ENCODE measurements at places on chromosomes 6 and 20.
A peak's percentile ranks its signal among the peaks of the same experiment; 100 is the strongest.

DNA sequence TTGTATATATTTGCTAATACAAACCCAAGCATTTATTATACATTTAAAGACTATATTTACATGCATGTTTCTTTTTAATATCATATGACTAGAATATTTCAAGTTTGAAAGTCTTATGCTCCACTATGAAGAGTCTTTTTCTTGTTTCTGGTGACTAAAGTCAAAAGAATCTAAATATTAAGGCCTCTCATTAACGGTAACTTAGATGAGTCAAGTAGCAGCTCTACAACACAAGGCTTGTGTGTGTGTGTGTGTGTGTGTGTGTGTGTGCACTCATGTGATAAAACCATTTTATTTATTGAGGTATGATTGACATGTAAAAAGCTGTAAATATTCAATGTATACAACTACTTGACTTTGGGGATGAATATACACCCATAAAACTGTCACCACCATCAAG lies 275.6 kb downstream of the TFAP2B start:
- H3K27ac ChIP-seq: no peak overlapping the region
- no peaks in the 10 kb centered on the region for H3K4me1 ChIP-seq
- H3K36me3 ChIP-seq: no peaks in the 10 kb centered on the region
- no peaks in the 10 kb centered on the region for H3K27me3 ChIP-seq

DNA sequence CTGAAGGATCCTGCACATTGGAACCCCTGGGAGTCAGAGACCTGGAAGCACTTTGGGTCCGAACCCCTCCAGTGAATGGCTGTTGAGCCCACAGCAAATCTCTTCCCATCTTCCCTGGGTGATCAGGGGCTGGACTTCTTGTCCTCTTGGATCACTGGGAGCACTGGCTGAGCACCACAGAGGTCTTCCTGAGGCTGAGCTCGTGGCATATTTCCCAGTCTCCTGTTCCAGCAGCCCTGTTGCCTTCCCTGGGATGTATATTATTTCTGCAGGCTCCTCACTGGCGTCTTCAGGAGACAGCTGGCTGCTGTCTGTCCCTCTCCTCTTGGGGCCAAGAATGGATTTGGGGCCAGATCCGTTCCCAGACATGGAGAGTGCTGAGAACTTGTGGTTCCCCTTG lies 43.4 kb downstream of the PTK7 start:
- H3K4me3 ChIP-seq: no peak overlapping the region
- no peaks in the 10 kb centered on the region for H3K36me3 ChIP-seq
- no peak for DNase-seq
- no peak overlapping the region for H3K27ac ChIP-seq

DNA sequence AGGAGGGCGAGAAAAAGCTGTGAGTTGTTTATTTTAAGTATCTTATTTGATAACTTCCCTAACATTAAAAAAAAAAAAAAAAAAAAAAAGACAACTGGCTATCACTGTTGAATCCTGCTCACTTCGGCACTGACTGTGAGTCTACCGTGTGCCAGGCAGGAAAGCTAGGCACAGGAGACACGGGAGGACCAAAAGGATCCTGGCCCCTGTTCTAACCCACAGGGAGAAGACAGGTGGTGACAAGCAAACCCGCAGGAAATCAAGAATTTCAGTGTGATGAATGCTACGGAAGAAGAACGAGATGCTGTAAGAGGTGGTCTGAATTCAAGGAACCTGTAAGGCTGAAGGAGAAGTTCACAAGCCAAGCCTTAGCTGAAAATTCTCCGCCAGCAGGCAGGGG lies 94.7 kb upstream of the NFATC2 start:
- H3K27ac ChIP-seq: no peak overlapping the region
- H3K36me3 ChIP-seq: no peaks in the 10 kb centered on the region
- no peak overlapping the region for H3K4me3 ChIP-seq
- DNase-seq: no peak
- H3K4me1 ChIP-seq: peaks cover under 1% of the 10 kb centered on the region

DNA sequence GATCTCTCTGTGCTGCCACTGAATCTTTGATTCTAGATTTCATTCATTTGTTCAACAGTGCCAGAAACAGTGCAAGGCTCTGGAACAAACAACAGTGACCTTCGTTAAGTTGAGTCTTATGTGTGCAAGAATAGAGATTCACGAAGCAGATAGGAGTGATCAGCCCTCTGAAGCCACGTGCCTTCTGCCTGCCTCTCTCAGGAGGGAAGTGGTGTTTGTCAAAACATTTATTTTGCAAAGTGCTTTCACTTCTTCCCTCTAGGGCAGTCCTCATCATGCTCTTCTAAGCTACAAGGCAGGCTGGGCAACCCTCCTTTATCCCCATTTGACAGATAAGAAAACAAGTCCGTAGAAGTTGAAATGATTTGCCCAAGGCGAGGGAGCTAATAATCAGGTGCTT lies 204.3 kb downstream of the TFAP2C start:
- no peaks in the 10 kb centered on the region for H3K36me3 ChIP-seq
- DNase-seq: no peak
- no peaks in the 10 kb centered on the region for H3K4me1 ChIP-seq

DNA sequence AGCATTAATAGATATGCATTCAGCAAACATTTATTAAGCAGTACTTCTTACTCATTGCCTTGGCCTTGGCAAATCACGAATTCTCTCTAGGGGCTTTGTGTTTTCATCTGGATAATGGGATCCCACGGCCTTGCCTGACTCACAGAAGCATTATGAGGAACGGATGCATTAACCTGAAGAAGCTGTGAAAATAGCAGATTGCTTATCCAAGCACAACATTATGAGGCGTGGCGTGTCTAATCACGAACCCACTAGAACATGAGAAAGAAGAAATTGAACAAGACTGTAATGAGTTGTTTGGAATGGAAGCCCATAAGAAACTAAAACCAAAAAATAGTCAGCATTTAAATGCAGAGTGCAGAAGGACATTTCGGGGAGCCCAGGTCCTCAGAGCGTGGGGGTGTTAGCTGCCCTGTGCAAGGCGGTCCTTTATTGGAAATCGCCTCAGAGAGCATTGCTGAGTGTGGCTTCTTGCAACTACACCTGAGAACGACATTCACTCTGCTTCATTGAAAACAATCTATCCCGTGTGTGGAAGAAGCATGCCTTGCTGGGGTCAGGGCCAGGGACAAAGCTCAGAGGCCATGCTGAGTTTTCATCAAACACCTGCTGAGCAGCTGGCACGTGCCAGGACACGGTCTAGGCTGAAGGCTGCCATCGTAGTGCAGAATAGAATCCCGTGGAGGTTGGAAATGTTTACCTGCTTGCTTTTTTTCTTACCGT lies 179.9 kb downstream of the ZDHHC14 start:
- no peak overlapping the region for H3K4me3 ChIP-seq
- DNase-seq: no peak
- no peaks in the 10 kb centered on the region for H3K4me1 ChIP-seq
- H3K27ac ChIP-seq: no peak overlapping the region
- H3K36me3 ChIP-seq: no peaks in the 10 kb centered on the region

- no peaks in the 10 kb centered on the region for H3K36me3 ChIP-seq
- no peak overlapping the region for H3K27ac ChIP-seq
- no peak overlapping the region for H3K4me3 ChIP-seq
- no peak for DNase-seq
- H3K27me3 ChIP-seq: no peaks in the 10 kb centered on the region
Measured at GRCh38 chr20:17205084-17205813, 21.6 kb upstream of the PCSK2 start.

DNA sequence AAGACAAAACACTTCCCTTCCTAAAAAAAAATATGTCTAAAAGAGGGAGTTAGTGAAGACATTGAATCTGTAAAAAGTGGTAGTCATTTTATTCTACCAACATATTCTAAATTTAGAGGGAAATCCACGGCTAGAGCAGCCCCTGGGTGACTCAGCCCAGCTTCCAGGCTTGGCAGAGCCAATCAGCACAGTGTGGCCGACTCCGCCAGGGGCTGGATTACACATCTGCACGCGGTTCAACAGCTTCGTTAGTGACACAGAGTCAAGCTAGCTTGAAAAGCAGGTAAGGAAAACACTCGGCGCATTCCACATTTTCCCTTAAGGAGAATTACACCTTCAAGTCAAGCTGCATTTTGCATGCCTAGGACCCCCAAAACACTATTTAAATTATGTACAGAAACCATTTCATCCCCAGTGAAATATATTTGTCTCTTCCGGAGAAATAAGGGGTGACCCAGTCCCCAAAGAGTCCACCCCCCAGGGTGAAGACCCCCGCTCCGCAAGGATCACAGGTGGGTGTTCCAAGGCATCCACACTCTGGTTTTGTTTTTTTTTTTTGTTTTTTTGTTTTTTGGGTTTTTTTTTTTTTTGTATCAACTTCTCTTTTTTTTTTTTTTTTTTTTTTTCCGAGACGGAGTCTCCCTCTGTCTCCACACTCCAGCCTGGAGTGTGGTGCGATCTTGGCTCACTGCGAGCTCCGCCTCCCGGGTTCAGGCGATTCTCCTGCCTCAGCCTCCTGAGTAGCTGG lies 58.4 kb upstream of the ARID1B start:
- no peaks in the 10 kb centered on the region for H3K36me3 ChIP-seq
- H3K4me3 ChIP-seq: no peak overlapping the region
- H3K27ac ChIP-seq: peak overlapping the region; percentile 96
- DNase-seq: no peak
- H3K27me3 ChIP-seq: no peaks in the 10 kb centered on the region

- no peaks in the 10 kb centered on the region for H3K4me1 ChIP-seq
- H3K27me3 ChIP-seq: no peaks in the 10 kb centered on the region
- peak overlapping the region; percentile 76 for H3K4me3 ChIP-seq
- DNase-seq: no peak
- H3K36me3 ChIP-seq: no peaks in the 10 kb centered on the region
Measured at GRCh38 chr6:34757687-34758274, 476 bp downstream of the SNRPC start.

DNA sequence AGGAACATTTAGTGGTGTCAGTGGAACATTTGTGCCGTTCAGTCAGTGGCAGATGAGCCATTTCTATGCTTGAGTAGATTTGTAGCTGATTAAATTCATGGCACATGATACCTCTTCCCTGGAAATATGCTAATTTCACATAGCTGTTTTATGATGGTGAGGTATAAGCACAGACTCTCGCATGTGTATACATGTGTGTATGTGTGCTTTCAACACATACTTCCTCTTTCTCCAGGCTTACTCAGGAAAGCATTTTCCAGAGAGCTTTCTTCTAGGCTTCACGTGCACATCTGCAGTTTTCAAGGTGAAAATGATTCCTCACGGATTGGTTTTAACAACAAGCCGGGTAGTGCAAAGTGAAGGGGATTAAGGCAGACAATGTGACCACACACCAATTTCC lies 396.5 kb downstream of the HDGFL1 start:
- no peak overlapping the region for H3K27ac ChIP-seq
- no peaks in the 10 kb centered on the region for H3K4me1 ChIP-seq
- no peak overlapping the region for H3K4me3 ChIP-seq

GRCh38 chr20:30811885-30812671 lies 445.4 kb upstream of the DEFB115 start:
- no peaks in the 10 kb centered on the region for H3K4me1 ChIP-seq
- H3K27ac ChIP-seq: no peak overlapping the region
- no peak for DNase-seq
- H3K36me3 ChIP-seq: no peaks in the 10 kb centered on the region
- H3K4me3 ChIP-seq: no peak overlapping the region
- no peaks in the 10 kb centered on the region for H3K27me3 ChIP-seq

DNA sequence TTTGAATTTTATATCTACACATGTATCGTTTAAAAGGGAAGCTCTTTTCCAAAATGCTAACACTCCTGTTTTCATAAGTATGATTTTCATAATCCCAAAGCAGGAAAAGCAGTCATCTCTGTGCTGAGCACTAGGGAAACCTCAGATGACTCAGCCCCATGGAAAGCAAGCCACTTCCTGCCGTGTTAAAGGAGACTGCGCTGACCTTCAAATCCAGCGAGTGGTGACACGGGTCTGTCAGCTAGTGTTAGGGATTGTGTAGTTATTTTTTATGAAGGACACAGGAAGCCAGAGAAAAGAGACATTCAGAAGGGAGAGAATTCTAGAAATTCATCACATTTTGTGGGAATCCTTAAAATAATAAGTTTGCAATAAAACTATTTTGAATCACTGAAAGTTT lies 57.0 kb upstream of the CD93 start:
- H3K4me1 ChIP-seq: no peaks in the 10 kb centered on the region
- no peak for DNase-seq
- H3K27me3 ChIP-seq: no peaks in the 10 kb centered on the region
- peak overlapping the region; percentile 89 for H3K27ac ChIP-seq

GRCh38 chr20:62710886-62711702 lies 2.5 kb downstream of the NTSR1 start:
- no peak for DNase-seq
- H3K4me1 ChIP-seq: no peaks in the 10 kb centered on the region
- H3K36me3 ChIP-seq: no peaks in the 10 kb centered on the region
- H3K27me3 ChIP-seq: peaks cover 4% of the 10 kb centered on the region

DNA sequence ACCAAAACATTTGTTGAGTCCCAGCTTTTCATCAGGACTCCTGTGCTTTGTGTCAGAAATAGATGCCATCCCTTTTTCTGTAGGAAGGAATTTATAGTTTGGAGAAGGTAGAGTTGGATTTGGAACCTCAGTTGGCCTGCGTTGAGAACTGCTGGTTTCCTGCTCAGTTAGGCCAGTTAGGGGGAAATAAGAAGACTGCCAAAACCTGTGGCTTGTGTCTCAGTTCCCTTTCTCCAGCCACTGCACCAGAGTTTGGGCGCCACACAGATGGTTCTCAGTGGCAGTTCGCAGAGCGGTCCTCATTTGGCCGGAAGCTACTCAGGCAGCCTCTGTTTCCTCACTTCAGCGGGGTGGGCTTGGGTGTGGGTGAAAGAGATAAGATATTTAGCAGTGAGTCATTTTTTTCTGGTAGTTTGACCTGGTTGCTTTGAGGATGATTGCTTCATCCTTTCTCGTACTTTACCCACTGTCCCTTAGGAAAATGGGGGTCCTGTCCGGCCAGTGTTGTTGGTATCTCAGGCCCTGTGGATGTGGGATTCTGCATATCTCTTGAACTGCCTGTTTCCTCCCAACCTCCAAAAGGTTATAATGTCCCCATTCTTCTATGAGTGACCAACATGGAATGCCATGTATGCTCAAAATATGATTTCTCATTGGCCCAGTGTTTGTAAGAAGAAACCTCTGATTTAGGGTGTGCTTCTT lies 53.7 kb downstream of the JARID2 start:
- H3K27ac ChIP-seq: no peak overlapping the region
- H3K27me3 ChIP-seq: no peaks in the 10 kb centered on the region
- no peak overlapping the region for H3K4me3 ChIP-seq
- no peaks in the 10 kb centered on the region for H3K36me3 ChIP-seq

- H3K36me3 ChIP-seq: no peaks in the 10 kb centered on the region
- DNase-seq: no peak
- H3K27me3 ChIP-seq: no peaks in the 10 kb centered on the region
- H3K4me1 ChIP-seq: peaks cover 5% of the 10 kb centered on the region
- peak overlapping the region; percentile 91 for H3K4me3 ChIP-seq
Measured at GRCh38 chr20:31606804-31607639, 1.9 kb downstream of the ID1 start.

DNA sequence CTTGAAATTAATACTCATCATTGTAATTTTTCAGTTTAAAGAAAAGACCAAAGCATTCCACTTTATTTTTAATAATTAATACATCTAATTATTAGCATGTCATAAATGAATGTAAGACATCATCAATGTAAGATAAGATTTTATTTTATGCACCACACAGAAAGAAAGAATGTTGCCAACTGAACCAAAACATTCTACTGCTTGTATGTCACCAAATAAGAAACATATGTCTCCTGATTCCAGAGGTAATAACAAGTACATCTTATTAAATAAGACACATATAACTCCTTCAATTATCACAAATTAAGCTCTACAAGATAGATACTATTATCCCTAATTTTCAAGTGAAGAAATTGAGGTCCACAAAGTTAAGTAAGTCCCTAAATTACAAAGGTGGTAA lies 189.5 kb downstream of the GMDS start:
- H3K27ac ChIP-seq: no peak overlapping the region
- H3K4me3 ChIP-seq: no peak overlapping the region
- no peak for DNase-seq
- H3K27me3 ChIP-seq: no peaks in the 10 kb centered on the region
- H3K36me3 ChIP-seq: no peaks in the 10 kb centered on the region

Measured in breast epithelium (tissue), 4 donors.